Fibroblast of skin of abdomen (primary cell): ENCODE measurements at places on chromosomes 6 and 20.

DNA sequence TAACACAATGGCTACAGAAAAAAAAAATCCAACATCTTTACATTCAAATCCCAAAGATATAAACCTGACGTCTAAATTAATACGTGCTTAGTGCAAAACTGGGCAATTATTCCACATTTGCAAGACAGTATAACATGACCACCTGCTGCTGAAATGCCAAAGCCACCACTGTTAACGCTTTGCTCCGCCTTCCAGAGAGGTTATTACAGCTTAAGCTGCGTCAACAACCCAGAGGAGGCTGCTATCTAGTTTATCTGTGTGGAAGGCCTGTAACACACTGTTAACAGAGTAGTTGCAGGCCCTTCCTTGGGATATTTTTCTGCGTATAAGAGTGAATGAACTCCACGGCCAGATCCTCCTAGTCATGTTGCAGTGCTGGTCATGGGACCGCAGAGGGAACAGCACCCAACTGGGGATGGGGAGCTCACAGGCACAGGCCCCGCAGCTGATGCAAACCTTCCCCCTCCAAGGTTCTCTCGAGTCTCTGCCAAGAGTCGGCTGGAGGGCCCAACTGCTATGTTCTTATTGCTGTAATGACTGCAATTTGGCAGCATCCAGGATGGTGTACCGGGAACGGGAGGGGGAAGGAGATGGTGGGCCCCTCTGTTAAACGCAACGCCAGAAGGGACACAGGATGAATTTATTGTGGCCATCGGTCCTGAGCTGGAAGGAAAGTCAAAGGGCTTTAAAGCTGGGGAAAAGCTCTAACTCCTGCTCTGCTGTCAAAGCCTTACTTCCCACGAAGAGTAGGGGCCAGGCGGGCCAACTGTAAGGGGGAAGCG is 993 bp upstream of the NCOA7 start:
- peak; percentile 49 for DNase-seq

DNA sequence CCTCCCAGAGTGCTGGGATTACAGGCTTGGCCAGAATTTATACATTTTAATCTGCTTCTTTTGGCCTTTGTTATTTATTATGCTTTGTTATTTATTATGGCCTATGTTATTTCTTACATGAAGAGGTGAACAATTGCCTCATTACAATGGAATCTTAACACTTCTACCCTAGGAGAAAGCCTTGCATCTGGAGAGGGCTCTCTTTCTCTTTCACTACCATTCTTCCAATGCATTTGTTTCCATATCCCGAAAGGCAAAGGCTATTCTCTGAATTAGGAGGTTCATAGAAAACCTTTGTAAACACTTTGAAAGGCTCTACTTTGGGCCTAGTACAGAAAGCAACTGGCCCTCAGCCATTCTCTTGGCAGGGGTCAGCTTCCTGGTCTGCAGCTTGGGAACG is 19.9 kb upstream of the DEK start:
- no peak for DNase-seq

- peak; percentile 47 for DNase-seq
Measured at GRCh38 chr6:32882879-32883250, 28.9 kb downstream of the PSMB9 start.

DNA sequence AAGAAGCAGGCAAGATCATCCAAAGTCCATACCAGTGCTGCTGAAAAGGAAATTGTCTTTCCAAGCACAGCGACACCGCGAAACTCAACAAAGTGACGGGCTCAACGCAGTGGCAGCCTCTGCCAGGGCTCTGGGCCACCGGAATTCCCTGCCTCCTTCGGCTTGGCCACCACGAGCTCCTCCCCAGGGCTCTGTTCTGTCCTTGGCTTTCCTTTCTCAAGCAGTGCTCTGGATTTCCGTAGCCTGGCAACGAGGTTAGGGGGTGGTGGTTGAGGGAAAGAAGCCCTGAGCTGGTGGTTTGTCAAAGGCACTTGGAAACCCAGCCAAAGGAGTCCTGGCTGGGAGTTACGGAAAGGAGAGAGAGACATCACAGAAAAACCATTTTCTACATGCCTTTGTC is 31.2 kb downstream of the PRR18 start:
- no peak for DNase-seq

DNA sequence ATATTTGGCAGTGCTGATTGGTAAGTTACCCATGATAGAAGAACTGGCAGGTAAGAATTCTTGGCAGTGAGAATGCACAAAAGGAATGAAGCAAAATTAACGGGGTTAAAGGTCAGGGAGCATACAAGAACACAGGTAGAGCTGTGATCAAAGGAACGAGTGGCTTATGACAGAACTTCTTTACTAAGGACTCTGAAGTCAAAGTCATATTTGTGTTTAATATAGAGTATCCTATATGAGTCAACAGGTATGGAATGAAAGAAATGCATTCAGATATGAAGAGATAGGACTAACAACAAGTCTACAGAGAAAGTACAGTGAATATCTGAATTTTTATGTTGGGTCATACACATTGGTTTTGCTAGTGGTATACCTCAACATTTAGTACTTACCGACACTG is 209.0 kb upstream of the CITED2 start:
- no peak for DNase-seq
